ENCODE measurements at places on chromosomes 3 and 15.

DNA sequence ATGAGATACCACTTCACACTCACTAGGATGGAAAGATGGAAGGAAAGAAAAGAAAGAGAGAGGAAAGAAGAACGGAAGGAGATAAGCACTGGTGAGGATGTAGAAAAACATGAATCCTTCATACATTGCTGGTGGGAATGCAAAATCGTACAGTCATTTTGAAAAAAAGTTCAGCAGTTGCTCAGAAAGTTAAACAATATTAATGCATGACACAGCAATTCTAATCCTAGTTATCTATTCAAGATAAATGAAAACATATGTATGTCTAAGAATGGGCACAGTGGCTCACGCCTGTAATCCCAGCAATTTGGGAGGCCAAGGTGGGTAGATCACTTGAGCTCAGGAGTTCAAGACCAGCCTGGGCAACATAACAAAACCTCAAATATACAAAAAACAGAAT lies 59.1 kb downstream of the SENP7 start:
- no peak for DNase-seq

DNA sequence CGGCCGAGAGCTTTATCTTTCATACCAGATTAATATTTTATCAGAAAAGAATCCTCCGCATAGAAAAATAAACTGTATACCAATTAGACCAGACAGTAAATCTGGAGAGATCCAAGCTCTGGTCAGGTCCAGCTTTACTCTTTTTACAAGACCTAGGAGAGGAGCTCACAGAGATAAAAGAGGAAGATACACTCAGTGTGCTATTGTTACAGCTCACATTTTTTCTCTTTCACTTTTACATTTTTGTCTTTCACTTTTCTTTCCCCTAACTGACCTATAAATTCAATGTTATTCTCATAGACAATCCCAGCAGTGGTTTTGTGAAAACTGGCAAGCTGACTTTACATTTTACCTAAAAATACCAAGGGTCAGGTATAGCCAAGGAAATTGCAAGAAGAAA lies 55.8 kb downstream of the GUCA1C start:
- DNase-seq = no peak

DNA sequence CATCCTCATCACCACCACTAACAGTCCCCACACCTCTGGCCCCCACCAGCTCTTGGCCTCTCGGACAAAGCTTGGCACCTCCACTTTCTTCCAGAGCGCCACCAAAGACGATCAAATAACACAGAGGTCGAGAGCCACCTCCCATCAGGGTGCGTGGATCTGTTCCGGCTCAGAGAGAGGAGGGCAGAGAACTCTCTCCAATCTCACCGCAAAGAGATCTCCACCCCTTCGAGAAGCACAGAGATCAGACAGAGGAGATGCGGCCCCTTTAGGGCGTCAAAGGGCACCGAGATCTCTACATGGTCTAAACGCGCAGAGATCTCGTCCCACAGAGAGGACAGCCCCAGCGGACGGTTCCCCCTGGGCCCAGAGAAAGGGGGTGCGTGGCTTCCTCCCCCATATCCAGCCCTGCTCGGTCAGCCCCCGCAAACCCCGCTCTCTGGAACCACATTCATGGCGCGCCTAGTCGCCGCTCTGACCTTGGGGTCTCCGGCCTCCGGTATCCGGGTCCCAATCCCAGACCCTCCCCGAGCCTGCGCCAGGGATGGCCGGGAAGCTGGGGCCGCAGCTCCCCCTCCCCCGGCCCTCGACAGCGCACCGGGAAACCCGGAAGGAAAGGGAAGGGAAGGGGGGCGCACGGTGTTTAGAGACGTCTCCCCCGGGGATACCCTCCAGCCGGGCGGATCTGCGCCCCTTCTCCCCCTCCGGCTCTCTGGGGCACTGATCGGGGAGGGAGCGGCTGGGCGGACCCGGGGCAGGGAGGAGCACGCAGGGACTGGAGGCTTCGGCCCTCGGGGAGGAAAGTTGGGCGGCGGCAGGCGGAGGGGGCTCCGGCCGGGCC lies 608 bp downstream of the SCN5A start:
- peak; percentile 2 for DNase-seq

- DNase-seq = no peak
Measured at GRCh38 chr15:82944821-82945220, 7.7 kb downstream of the HOMER2 start.

DNA sequence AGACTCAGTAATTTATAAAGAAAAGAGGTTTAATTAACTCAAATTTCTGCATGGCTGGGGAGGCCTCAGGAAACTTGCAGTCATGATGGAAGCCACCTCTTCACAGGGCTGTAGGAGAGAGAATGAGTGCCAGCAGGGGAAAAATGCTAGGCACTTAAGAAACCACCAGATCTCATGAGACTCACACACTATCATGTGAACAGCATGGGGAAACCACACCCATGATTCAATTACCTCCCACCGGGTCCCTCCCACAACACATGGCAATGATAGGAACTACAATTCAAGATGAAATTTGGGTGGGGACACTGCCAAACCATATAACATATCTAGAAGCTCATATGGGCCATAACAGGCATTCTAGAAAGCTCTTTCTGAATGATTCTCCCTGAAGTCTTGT lies 190.3 kb downstream of the WNT5A start:
- DNase-seq = no peak

GRCh38 chr15:35312344-35312743 lies 227.2 kb upstream of the NANOGP8 start:
- DNase-seq = no peak

GRCh38 chr15:99343881-99344551 lies 92.7 kb downstream of the LRRC28 start:
- DNase-seq = peak; percentile 43

- no peak for DNase-seq
Measured at GRCh38 chr3:125479091-125479490, 40.9 kb downstream of the SNX4 start.

DNA sequence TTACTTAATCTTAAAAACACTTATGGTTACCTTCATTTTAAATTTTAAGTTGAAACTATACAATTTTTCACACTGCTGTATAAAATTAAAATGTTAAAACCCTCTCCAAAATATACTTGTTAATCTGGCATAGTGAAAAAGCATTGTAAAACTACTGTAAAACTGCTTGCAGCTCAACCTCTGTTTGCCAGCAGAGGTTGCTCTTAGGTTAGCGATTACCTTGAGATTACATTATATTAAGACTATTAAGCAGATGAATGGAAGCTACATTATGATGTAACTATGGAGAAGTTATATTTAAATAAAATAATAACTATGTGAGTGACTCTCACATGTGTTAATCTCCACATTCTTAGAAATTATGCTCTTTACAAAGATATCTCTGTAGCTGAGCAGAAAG lies 143.6 kb upstream of the SLITRK3 start:
- no peak for DNase-seq

DNA sequence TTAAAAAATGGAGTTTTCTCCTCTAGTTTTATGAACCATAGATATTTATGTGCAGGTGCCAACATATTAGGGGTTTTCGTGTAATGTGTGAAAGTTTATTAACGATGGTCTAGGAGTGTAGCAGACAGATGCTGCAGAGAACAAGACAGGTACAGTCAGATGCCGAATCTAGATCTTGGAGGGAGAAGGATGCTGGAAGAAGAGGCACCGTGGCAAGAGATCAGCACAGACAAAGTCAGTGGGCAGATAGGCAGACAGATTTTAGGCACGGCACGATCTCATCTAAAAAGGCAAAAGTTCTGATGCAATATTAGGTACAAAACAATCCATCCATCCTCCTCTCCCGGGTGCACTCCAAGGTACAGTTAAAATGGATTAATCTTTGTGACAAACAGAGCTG lies 161.6 kb downstream of the TIGIT start:
- DNase-seq = no peak

GRCh38 chr3:137110392-137110996 lies 152.7 kb downstream of the IL20RB start:
- DNase-seq = no peak

DNA sequence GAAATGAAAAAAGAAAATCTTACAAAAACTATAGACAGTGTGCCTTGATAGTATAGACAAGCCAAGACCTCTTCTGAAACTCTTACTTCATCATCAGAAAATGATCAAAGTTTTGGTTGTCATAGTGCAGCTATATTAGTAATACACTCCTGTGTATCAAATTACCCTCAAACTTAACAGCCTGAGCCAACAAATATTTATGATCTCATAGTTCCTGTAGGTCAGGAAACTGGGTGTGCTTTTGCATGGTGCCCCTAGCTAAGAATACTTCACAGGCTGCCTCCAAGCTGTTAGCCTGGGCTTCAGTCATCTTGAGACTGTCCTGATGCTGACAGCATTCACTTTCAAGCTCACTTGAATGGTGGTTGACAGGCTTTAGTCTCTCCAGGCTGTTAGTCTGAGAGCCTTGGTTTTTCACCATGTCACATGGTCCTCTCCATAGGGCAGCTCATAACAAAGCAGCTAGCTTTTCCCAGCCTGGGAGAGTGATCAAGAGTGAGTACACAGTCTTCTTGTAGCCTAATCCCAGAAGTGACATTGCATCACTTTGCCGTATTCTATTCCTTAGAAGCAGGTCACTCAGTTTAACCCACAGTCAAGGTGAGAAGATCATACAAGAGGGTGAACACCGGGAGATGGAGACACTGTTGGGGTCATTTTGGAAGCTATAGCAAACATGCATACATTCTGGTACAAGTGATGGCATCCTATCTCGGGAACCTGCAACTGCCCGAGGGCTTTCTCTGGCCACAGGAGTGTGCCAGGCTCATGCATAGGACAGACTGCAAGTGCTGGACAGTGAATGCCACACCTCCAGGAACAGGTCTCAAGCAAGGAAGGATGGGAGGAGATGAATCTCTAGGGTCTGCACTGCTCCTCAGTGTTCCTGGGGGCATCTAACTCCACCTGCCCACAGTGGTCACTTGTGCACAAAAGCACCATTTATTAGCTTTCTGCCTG lies 173.4 kb upstream of the CADPS start:
- no peak for DNase-seq

GRCh38 chr3:171186383-171186782 lies 159.9 kb upstream of the SLC2A2 start:
- DNase-seq = no peak

GRCh38 chr15:90903733-90904536 lies 833 bp downstream of the MAN2A2 start:
- peak; percentile 23 for DNase-seq

DNA sequence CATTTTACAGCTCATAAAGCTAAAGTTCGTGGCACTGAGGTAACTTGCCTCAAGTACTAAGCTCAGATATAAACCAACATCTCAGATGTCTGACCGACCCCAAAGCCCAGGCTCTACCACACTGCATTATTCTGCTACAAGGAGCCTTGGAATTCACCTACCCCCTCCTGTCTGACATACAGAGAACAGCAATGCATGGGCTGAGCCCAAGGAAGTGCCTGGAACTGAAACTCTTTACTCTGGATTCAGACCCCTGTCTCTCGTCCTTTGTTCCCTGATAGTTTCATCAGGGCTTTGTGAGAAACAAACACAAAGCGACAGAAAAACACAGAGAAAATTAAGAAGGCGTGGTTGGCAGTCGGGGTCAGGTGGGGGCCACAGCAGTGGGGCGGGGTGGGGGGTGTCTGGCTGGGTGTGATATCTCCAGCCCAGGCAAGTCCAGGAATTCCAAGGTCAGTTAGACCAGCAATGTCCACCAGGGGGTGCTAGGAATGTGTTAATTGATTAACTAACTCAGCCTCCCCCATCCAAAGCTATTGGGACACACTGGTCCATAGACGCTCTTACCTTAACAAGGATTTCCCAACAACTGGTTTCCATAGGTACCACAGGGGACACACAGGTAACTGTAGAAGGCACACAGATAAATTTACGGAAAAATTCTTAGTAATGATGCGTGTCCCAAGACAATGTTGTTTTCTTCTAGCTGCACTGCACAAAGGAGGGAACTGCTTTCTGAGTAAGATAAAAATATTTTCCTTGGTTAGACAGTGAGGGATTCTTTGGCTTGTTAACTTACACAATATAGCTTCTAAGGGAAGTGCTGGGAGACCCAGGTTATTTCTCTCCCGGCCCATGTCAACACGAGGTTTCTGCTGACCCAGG lies 18.8 kb upstream of the SSUH2 start:
- peak; percentile 70 for DNase-seq

DNA sequence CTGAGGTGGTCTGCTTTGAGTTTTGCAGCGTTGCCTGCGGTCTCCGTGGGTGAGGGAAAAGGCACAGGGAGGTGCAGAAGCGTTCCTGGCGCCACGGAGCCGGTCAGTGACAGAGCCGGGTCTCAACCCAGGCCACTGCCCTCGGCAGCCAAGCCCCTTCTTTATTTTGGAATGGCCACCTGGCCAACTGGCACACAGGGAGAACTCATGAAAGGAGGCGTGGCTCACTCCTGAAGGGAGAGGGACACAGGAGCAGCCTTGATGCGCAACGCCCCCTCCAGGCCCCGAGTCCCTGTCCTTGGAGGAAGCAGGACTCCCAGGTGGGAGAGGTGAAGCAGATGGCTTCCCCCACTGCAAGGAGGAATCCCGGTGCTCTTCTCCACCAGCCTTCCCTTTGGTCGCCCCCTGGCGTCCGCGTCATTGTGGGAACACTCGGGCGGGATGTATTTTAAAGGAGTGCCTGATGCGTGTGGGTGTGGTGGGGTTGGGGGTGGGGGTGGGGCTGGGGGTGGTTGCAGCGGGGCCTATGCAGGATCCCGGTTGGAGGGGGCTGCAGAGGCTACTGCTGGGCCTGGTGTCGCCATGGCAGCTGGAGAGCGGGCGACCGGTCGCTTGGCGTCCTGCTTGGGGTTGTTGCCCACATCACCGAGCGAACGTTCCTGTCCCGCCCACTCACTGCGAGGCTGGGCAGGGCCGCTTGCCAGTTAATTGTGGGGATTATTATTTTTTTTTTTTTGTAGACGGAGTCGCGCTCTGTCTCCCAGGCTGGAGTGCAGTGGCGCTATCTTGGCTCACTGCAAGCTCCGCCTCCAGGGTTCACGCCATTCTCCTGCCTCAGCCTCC lies 32.6 kb downstream of the APBA2 start:
- no peak for DNase-seq

DNA sequence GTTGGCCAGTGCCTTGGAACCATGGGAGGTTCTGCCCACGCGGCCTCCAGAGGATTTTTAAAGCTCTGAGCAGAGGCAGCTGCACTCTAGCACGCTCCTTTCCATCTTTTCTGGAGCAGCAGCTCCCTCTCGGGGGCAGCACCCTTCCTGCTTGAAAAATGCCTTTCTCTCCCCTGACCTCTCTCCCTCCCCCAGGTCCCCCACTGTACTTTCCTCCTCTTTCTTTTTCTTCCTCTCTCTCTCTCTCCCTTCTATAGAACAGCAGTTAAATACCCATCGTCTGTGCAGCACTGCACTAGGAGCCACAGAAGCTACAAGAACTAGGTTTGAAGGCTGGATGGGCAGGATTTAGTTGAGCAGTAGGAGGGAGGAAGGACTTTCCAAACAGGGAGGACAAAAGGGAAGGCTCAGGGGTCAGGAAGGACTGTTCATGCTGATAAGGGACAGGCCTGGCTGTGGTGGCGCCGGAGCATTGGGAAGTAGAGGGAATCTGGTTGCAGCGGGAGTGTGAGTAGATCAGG lies 4.4 kb downstream of the ALPK3 start:
- no peak for DNase-seq

DNA sequence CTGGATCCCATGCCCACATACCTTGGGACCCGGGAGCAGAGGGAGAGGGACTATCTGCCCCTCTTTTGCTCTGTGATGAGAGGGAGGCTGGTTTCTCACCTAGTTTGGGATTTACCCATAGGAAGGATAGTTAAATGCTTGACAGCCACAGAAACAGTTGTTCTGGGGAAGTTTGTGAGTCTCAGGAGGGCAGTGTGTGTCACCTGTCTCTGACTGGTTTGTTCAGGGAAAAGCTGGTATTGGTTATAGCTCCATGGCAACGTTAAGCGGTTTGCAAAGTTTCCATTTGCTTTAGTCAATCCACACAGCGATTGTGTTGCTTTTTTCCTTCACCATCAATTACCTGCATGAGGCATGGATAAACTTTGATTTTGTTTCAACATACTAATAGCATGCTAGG lies 3.7 kb upstream of the TMED3 start:
- DNase-seq = no peak
